ENCODE measurements at places on chromosomes 7 and 10.
A peak's percentile ranks its signal among the peaks of the same experiment; 100 is the strongest.

- no peak for DNase-seq
These were observed 5.8 kb upstream of the METTL27 start for GRCh38 chr7:73847941-73848723.

GRCh38 chr10:129424978-129425377, 42.1 kb upstream of the MGMT start:
- DNase-seq = no peak

- DNase-seq = no peak
These were observed 687.3 kb upstream of the CELF2 start for GRCh38 chr10:10330418-10330817.

- no peak for DNase-seq
These were observed 227.0 kb downstream of the DKK1 start for GRCh38 chr10:52541006-52541473.

DNA sequence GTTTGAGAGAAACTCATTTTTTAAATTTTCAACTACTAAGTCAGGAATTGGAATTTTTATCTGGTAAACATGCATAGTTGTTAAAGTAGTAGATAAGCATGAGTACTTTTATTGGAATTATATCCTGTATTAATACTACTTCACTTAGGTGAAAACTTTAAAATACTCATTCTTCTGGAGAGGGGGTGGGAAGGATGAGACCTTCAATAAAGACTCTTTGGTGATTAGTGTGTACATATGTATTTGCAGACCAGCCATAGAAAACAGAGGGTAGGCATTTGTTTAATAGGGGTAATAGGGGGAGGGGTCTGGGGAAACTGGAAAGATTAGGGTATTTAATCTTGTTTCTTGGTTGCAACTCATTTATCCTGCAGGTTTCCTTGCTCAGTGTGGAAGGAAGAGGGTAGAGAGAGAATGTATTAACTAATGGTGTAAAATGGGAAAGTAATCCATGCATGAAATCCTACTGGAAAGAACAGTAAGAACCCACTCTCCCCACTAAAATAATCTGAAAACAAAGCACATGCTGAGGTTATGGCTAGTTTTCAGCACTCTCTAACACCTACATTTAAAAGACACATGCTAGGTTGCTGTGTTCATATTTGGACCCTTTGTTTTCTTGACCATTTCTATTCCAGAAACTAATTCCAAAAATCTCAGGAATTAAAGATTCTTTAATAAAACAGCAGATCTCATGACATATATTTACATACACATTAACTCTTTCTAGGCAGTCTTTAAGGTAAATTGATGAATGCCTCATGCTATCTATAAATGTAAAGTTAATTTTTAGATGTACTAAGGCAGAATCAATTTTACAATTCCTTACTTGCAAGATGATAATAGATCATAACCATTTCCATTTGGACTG, 6.2 kb upstream of the IGF2BP3 start:
- no peak for DNase-seq

- no peak for DNase-seq
These were observed 195.7 kb downstream of the TSPAN12 start for GRCh38 chr7:120662291-120662690.

DNA sequence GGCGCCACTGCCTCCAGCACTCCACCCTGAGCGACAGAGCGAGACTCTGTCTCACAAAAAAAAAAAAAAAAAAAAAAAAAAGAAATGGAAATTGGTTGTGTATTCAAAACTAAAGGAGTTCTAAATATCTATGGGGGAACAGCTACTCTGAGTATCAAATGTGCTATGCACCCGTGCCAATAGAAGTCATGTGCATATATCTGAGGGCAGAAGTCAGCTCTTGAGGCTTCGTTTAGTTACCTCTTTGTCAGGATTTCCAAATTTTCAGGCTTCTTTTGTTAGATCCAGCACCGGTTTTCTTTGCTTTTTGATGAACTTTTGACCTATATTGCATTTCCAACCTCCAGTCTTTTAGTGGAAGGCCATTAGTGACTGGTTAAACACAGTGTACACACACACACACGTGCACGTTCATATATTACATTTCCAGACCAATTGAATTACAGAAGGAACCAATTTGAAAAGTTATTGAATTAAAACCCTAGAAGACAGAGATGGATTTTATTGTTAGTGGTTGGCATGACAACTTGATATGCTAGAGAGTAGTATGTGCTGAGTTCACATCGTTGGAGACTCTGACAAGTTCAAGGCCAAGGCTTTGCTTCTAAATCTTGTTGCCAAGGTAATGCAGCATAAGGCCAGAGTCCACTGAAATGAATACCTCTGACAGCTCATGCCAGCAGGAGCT, 33.1 kb upstream of the ADD3 start:
- DNase-seq = no peak

- no peak for DNase-seq
These were observed 86.8 kb upstream of the KMT2C start for GRCh38 chr7:152522571-152523067.

DNA sequence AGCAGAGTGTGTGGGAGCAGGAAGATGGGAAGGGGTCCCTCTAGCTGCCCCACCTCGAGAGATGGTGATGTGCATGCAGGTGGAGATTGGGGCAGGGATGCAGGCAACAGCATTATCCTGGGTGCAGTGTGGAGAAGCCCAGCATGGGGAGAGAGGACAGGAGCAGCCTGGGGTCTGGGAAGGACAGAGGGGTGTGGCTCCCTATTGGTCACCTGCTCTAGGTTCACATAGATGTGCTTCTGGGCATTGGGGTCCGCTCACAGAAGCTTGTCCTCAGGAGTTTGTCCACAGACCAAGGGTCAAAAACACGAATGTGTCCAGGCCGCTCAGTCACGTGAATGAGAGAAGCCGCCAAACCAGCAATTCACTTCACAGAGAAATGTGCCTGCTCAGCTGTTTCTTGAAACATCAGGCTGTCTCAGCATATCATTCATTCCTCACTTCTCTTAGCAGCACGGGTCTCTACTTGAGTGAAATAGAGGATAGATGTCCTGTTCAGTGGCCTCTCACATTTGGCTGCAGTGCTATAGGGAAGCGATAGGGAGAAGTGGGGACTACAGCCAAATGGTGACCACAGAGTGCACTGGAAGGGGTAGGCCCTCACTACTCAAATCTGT, 11.5 kb upstream of the SLC29A3 start:
- DNase-seq = peak; percentile 30

DNA sequence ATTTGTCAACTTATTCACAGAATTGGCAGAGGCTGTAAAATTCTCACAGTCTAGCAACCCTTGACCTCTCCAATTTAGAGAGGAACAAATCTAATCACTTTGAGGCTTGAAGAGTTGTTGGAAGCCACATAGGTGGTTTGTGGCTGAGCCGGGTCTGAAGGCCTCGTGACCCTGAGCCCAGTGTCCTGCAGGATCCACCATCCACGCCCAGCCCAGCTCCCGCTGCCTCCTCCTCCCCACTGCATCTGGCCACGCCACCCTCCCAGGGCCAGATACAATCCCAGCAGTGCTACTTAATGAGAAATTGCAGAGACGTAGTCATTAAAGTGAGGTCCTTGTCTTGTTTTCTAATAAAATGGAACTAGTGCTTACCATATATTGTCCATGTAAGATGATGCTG, 81.4 kb upstream of the SHH start:
- no peak for DNase-seq

GRCh38 chr7:5630670-5631069, 150.8 kb downstream of the RNF216 start:
- no peak for DNase-seq

DNA sequence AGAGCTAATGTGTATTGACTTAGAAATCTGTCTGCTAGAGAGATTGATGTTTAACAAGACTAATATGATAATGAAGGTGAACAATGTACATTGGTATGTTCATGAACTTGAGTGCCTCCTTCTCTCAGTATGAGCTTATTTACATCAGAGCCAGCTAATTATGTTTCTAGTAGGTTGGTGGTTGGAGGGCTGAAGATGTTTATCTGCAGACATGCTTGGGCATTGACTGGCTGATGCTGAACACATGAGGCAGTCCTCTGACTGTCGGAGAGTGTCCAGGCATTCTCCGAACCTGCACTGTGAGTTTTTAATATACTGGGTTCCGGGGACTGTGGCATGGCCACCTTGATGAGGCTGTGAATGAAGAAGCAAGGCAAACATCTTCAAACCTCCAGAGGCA, 47.5 kb downstream of the BMPER start:
- no peak for DNase-seq

- DNase-seq = no peak
These were observed 54.6 kb upstream of the OPN4 start for GRCh38 chr10:86599729-86600128.

DNA sequence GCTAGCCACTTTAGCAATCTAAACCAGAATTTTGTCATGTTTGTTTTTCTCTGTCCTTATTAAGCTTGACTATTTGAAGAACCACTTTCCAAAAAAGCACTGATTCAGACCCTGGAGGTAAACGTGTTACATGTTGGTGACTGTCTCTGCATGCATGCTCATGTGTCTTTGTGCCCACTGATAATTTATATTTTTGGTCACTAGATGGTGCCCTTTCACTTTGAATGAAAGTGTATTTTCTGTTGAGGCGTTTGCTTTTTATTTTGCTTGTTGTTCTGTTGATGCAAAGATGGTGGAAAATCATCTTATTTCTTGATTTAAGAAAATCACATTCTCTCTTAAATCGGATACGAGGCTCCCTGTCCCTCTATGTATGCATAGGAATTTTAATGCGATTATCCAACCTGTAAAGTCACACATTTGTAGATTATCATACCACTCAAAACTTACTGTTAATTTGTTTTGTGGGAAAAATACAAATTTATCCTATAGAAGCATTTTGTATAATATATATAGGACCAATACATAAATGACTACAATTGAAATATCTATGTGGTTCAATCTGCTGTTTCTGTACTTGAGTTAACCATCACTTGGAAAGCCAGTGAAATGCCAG, 269.3 kb downstream of the BICC1 start:
- no peak for DNase-seq

GRCh38 chr7:155792315-155792960, 19.8 kb downstream of the SHH start:
- DNase-seq = no peak

GRCh38 chr10:110296966-110297365, 7.8 kb downstream of the SMNDC1 start:
- DNase-seq = no peak

DNA sequence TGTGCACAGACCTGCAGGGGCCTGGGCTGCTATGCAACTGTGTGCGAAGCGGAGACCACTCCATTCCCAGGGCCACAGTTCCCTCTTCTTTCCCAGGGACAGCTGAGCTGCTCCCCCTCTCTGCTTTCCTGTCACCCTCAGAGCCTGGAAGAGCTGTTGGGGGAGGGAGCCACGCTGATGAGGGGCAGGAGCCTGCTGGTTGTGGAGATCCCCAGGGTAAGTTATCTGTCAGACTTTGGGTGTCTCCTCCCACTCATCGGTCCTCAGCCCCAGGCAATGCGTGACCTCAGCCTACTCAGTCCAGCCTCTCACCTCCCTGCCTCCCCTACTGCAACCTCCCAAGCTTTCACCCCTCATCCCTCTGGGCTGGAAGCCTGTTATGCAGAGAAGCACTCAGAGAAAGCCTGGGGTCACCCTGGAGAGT, 53.5 kb downstream of the ZNF467 start:
- no peak for DNase-seq

- no peak for DNase-seq
These were observed 100.2 kb downstream of the LRMDA start for GRCh38 chr10:75531571-75532031.

DNA sequence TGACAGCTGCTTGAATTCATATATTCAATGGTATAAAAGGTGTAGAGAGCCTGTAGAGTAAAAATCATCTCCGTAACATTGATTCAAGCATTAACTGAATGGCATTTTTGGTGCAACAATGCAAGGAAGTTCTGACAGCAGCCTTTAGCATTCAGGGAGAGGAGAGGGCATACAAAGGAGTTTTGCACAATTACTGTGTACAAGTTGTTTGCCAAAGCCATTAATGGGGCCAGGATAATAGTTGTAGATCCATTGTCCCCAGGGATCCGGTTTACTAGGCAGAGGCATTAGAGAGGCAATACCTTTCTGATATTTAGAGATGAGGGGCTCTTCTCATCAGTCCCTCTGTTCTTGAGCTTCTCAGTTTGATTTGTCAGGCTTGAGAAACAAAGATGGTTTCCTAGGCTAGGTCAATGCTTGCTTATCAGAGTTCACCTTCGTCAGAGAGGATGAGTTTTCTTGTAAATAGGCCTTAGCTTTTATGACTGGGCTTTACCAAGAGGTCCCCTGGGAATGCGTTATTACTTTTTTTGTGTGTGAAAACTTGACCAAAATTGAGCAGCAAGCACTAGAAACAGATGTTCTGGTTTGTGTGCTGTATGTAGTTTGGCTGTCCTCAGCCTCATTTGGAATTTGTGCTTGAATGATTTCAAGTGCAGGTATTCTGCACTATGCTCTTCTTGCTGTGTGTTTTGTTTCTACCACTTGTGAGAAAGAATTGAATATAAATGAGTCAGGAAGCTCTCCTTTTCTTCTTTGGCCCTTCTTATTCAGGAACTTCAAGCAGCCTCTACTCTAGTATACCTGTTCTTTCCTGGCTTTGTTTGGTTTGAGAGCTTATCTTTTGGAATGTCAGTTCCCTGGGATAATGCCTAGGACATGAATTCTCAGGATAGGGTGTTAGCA, 32.0 kb downstream of the SND1 start:
- DNase-seq = no peak

DNA sequence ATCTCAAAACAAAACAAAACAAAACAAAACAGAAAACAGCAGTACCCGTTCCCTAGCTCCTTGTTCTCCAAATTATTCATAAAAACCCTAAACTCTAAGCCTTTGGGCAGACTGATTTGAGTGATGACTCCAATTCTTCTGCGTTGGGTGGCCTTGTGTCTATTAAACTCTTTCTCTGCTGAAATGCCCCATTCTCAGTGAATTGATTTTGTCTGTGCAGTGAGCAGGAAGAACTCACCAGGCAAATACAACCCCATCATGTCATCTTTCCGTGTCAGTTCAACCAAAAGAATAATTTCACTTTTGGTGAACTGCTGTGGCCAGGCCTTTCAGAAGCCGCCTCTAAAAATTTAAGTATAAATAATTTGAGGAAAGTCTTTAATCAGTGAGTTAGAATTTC, 18.5 kb upstream of the TSPAN13 start:
- DNase-seq = no peak

- DNase-seq = no peak
These were observed 197.1 kb downstream of the BBS9 start for GRCh38 chr7:33326485-33326848.

GRCh38 chr7:37440738-37441385, 7.8 kb downstream of the ELMO1 start:
- DNase-seq = peak; percentile 51

DNA sequence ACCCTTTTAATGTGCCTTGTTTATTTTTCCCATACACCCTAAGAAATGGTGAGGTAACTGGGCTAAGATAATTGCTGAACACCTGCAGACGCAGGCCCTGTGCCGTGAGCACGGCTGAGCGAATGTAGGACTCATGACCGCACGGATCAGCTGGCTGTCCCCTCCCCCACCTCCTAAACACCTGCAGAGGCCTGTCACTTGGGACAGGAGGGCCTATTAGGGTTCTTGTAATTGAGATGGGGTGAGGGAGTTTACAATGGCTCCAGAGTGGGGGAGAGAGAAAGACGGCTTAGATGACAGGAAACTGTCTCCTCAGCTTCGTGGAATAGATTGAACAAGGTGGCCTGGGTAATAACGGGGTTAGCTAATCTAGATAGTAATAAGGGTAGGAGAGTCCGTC, 291.7 kb upstream of the HABP2 start:
- DNase-seq = no peak

- DNase-seq = no peak
These were observed 56.3 kb downstream of the PDZD8 start for GRCh38 chr10:117318909-117319308.
